Adrenal gland (tissue), 19 donors: ENCODE measurements at places on chromosomes 13 and 19.

DNA sequence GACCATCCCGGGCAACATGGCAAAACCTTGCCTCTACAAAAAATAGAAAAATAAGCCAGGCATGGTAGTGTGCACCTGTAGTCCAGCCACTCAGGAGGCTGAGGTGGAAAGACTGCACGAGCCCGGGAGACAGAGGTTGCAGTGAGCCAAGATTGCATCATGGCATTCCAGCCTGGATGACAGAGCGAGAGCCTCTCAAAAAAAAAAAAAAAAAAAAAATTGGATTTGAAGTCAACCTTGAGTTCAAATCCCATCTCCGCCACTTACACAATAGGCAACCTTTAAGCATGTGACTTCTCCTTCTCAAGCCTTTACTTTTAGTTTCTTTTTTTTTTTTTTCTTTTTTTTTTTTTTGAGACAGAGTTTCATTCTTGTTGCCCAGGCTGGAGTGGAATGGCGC lies 12.0 kb downstream of the KASH5 start:
- peak; percentile 9 for DNase-seq

GRCh38 chr13:100944791-100945345 lies 270.3 kb upstream of the TMTC4 start:
- DNase-seq, result no peak

- DNase-seq, result no peak
Observed at GRCh38 chr19:16595097-16595496, 22.9 kb upstream of the SLC35E1 start.

- no peak for DNase-seq
Observed at GRCh38 chr19:53873773-53874605, 6.3 kb downstream of the MYADM start.

DNA sequence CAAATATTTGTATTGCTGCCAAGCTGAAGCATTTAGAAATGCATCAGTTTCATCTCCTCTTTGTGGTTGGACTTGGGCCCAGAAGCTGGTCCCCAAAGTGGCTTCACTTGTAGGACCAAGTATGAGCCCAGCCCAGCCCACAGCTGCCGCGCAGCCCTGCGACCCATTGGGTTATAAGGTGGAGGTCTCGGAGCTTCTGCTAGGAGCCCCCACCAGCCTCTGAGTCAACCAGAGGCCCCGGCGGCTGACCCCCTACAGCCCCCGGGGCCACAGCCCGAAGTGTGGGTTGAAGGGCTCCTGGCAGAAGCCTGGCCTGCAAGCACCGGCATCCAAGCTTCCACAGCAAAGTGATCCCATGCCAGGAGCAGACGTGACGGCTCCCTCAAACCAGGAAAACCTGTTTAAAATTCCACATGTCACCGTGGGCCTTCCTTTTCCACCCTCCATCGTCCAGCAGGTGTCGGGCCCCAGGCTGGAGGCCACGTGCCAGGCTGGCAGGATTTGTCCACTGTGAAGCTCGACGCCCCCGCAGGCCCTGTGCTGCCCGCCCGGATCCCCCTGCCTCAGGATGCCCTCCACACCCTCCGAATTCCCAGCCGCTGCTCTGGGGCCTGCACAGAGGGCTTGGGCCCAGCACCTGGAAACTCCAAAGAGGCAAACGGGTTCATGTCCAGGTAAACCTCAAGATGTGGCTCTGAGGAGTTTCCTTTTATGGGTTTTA lies 54.7 kb downstream of the C13orf46 start:
- no peak for DNase-seq

DNA sequence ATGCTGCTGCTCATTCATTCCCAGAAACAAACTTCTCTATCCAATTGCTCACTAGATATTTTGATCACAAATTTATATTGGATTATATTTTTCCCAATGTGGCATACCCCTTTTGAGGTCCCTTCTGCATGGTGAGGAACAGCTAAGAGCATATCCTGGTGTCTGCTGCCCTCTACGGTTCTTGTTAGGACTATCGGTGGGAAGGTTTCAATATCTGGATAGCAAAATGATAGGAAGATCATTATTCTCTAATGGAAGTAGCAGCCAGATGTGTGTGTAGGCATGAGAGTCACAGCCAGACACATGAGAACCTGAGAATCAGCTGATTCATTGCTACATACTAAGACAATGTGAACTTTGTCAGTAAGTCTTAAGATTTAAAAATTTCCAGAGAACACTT lies 1422.4 kb upstream of the MIR17HG start:
- no peak for DNase-seq

GRCh38 chr19:17806945-17807344 lies 12.0 kb downstream of the B3GNT3 start:
- DNase-seq, result no peak

DNA sequence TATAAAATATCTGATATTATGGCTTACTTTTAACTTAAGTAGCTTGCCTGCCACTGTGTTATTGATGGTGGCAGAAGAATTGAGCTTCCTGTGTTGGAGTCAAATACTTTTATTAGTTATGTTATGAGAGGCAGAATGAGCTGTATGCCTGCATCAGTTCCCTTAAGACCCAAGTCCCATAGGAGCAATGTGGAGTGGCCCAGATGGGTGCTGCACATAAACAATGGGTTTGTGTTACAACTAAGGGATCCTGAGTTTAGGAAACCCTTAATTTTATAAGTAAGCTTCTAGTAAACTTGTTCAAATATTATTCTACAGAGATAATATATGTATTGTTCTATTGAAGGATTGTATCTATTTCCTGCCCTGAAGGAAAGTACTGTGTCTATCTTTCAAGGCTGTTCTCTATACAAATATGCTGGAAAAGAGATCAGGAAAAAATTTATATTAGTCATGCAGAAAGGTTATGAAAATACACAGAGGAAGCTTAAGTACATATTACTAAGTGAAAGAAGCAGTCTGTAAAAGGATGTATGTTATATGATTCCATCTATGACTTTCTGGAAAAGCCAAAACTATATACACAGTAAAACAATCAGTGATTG lies 2018.0 kb upstream of the PCDH20 start:
- DNase-seq, result no peak

DNA sequence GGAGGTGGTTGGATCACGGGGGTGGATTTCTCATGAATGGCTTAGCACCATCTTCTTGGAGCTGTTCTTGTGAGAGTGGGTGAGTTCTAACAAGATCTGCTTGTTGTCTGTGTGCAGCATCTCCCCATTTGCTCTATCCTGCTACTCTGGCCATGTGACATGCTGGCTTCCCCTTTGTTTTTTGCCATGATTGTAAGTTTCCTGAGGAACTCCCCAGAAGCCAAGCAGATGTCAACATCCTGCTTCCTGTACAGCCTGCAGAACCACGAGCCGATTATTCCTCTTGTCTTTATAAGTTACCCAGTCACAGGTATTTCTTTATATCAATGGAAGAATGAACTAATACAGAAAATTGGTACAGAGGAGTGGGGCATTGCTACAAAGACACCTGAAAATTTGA lies 2.3 kb upstream of the SIGLEC12 start:
- no peak for DNase-seq

GRCh38 chr13:27306364-27306763 lies 35.7 kb downstream of the RASL11A start:
- DNase-seq, result no peak

GRCh38 chr13:109007946-109008345 lies 378.5 kb downstream of the MYO16 start:
- DNase-seq, result no peak

- no peak for DNase-seq
Observed at GRCh38 chr19:33063753-33064457, 783 bp downstream of the RHPN2 start.

DNA sequence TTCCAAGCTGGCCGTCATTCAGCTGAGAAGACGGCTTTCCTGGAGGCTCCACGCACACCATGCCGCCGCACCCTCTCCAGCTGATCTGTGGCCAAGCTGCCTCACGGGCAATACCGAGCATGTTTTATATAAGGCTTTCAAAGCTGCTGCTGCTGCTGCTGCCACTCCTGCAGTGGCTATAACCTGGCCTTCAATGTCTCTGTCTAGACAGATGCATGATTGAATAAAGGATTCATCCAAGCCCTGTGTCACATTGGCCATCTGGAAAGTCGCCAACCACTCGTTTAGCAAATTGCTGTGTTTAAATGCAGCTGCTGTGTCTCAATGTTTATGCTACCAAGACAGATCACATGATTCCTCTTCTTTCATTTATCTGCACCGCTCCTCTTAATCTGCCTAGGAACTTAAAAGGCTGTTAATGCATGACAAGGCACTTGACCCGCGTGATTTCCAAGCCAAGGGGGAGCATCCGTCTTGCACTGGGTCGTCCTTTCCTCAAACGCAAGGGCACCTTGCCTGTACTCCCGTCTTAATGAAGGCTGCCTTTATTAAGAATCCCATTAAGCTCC lies 114.3 kb downstream of the TEX26 start:
- peak; percentile 66 for DNase-seq

DNA sequence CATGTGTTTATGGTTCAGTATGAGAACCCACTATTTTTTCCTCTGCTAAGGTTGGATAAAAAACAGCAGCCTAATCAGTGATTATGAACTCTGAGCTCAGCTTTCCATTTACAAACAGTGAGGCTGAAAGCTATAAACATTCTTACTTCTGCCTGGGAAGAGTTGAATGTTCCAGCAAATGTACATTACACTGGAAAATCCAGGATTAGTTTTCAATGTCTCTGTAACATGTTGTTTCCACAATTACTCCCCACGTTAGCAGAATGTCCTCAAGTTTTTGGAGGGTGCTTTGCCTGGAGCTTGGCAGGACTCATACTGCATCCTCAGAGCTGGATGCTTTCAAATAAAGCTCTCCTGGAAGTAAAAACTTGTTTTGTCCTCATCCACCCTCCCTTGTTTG lies 150.4 kb downstream of the POSTN start:
- DNase-seq, result no peak

DNA sequence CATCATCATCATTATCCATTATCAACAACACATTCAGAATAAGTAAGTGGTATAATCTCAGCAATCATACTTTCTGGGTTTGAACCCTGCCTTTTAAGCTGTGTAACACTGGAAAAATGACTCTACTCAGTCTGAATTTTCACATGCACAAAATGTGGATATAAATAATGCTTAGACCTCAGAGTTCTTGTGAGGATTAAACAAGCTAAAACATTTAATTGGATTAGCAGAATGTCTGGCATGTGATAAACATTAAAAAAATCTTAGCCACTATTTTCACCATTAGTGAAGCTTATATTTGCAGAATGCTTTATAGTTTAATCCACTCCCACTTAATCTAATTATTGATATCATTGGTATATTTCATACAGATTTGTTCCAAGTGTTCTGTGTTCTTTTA lies 412.3 kb downstream of the RFC3 start:
- DNase-seq, result no peak

- DNase-seq, result no peak
Observed at GRCh38 chr13:67232384-67232783, 2.2 kb upstream of the PCDH9 start.

GRCh38 chr19:6246174-6247006 lies 33.4 kb downstream of the MLLT1 start:
- DNase-seq, result no peak

DNA sequence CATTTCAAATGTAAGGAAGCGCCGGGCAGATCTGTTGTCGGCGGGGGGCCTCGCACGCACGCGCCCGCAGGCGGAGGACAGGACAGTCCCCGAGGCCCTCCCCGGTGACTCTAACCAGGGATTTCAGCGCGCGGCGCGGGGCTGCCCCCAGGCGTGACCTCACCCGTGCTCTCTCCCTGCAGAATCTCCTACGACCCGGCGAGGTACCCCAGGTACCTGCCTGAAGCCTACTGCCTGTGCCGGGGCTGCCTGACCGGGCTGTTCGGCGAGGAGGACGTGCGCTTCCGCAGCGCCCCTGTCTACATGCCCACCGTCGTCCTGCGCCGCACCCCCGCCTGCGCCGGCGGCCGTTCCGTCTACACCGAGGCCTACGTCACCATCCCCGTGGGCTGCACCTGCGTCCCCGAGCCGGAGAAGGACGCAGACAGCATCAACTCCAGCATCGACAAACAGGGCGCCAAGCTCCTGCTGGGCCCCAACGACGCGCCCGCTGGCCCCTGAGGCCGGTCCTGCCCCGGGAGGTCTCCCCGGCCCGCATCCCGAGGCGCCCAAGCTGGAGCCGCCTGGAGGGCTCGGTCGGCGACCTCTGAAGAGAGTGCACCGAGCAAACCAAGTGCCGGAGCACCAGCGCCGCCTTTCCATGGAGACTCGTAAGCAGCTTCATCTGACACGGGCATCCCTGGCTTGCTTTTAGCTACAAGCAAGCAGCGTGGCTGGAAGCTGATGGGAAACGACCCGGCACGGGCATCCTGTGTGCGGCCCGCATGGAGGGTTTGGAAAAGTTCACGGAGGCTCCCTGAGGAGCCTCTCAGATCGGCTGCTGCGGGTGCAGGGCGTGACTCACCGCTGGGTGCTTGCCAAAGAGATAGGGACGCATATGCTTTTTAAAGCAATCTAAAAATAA lies 18.2 kb downstream of the IL17D start:
- peak; percentile 82 for DNase-seq

DNA sequence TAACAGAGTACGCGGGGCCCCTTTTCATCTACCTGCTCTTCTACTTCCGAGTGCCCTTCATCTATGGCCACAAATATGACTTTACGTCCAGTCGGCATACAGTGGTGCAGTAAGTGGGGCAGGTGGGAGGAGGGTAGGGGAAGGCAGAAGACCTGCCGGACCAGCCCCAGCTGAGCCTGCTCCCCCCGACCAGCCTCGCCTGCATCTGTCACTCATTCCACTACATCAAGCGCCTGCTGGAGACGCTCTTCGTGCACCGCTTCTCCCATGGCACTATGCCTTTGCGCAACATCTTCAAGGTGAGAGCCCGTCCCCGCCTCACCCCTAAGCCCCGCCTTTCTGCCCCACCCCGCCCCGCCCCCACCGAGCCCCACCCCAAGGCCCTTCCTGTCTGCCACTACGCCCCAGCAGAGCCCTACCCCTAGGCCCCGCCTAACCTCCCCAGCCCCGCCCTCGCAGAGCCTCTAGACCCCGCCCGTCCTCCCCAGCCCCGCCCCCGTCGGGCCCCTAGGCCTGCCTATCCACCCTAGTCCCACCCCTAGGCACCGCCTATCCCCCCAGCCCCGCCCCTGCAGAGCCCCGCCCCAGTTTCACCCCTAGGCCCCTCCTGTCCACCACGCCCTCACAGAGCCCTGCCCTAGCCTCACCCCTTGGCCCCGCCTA lies 7.7 kb downstream of the NDUFB7 start:
- DNase-seq, result no peak

DNA sequence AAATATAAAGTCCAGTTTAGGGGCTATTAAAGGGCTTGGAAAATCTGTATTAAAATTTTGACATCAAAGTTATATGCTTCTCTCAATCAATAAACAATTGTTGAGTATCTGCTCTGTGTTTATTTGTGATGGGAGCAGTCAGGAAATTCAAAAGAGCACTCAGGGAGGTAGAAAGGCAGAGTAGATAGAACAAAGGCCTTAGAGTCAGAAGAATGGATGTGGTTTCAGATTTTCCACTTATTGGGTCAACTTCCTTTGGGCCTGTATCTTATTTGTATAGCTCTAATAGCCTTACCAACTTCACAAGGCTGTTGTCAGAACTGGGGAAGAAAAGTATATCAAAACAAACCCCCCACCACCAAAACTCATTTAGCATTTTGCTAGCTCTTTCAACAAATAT lies 302.6 kb downstream of the SPRY2 start:
- no peak for DNase-seq
